Stimulated activated naive B cell treated with anti-CD40 and anti-IgM and Interleukin-4, amounts not matched to agents 10 μg/mL and 1 μg/mL and 100 μg/mL, for 72 hours (primary cell): ENCODE measurements at places on chromosomes 2 and 18.

DNA sequence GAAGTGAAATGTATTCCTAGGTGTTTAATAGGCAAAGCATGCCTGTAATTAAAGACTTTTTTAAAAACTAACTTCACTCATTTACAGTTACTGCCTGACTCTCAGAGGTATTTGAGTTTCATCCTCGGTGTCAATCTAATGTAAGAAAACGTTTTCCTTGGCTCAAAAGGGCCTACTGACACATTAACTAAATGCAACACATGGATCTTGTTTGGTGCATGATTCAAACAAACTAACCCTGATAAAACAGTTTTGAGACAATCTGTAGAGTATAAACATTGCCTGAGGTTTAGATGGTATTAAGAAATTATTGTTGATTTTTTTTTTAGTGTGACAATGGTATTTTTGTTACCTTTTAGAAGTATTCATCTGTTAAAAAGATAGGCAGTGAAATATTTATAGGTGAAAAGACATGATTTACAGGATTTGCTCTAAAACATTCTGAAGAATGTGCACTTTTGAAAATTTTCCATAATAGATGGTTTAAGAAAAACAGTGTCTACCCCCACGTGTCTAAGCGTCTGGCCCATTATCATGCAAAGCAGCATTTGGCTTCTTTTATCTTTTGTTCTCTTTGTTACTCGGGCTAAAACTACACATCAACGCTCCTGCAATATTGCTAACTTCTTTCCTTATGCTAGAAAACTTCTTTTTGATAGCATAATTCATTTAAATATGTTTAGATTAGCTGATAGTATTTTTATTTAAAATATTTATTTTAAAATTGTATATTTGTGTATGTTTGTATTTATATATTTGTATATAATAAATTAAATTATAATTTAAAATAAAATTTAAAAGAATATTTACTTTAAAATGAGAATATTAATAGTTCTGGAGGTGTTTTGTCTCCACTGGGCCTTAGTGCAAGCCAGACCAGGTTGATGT, 160.2 kb upstream of the NDUFV2 start:
- H3K4me1 ChIP-seq = peaks cover 22% of the 10 kb centered on the region
- H3K4me3 ChIP-seq = no peak overlapping the region
- DNase-seq = no peak
- no peak overlapping the region for H3K27ac ChIP-seq
- no peaks in the 10 kb centered on the region for H3K27me3 ChIP-seq
- no peaks in the 10 kb centered on the region for H3K36me3 ChIP-seq

- H3K27me3 ChIP-seq = no peaks in the 10 kb centered on the region
- DNase-seq = no peak
- H3K36me3 ChIP-seq = no peaks in the 10 kb centered on the region
Measured at GRCh38 chr2:101342625-101343008, 34.1 kb upstream of the RNF149 start.

GRCh38 chr2:37982847-37983246, 57.8 kb downstream of the RMDN2 start:
- no peak overlapping the region for H3K4me3 ChIP-seq
- H3K4me1 ChIP-seq = peaks cover 7% of the 10 kb centered on the region
- DNase-seq = no peak
- H3K27me3 ChIP-seq = no peaks in the 10 kb centered on the region
- H3K36me3 ChIP-seq = peaks cover 13% of the 10 kb centered on the region
- no peak overlapping the region for H3K27ac ChIP-seq

GRCh38 chr18:37435150-37435867, 130.3 kb downstream of the CELF4 start:
- H3K27ac ChIP-seq = no peak overlapping the region
- no peak for DNase-seq
- H3K27me3 ChIP-seq = peaks cover 12% of the 10 kb centered on the region
- no peaks in the 10 kb centered on the region for H3K4me1 ChIP-seq

GRCh38 chr2:153601812-153602211, 123.2 kb upstream of the RPRM start:
- H3K27ac ChIP-seq = no peak overlapping the region
- no peaks in the 10 kb centered on the region for H3K4me1 ChIP-seq
- H3K27me3 ChIP-seq = no peaks in the 10 kb centered on the region
- no peaks in the 10 kb centered on the region for H3K36me3 ChIP-seq

GRCh38 chr2:150718280-150718679, 230.8 kb upstream of the RND3 start:
- no peak overlapping the region for H3K4me3 ChIP-seq
- no peaks in the 10 kb centered on the region for H3K4me1 ChIP-seq
- no peak overlapping the region for H3K27ac ChIP-seq

- peaks cover 18% of the 10 kb centered on the region for H3K36me3 ChIP-seq
- no peak for DNase-seq
- no peak overlapping the region for H3K4me3 ChIP-seq
- H3K27ac ChIP-seq = no peak overlapping the region
Measured at GRCh38 chr2:46764547-46764946, 151.1 kb downstream of the MCFD2 start.

DNA sequence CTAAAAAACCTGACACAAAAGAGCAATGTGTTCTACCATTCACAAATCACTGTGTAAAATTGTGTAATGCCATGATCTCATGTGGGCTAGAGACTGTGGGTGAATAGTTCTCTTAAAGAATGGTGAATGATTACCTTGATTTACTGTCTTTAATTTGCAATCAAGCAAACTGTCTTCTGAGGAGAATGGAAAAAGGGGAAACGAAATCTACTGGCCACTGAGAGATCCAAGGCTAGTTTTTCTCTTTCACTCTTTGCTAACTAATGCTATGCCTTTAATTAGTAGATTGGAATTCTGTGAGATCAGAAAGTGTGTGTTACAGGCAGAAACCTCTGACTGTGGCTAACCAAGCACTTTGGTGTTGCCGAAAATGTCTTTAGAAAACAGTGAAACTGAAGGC, 422.7 kb downstream of the TGIF1 start:
- H3K36me3 ChIP-seq = no peaks in the 10 kb centered on the region
- H3K4me1 ChIP-seq = no peaks in the 10 kb centered on the region
- peaks cover 15% of the 10 kb centered on the region for H3K27me3 ChIP-seq
- no peak overlapping the region for H3K27ac ChIP-seq
- no peak overlapping the region for H3K4me3 ChIP-seq

GRCh38 chr2:179513181-179513580, 248.5 kb upstream of the SESTD1 start:
- no peaks in the 10 kb centered on the region for H3K36me3 ChIP-seq
- H3K27me3 ChIP-seq = no peaks in the 10 kb centered on the region
- H3K4me1 ChIP-seq = no peaks in the 10 kb centered on the region
- H3K27ac ChIP-seq = no peak overlapping the region
- DNase-seq = no peak

DNA sequence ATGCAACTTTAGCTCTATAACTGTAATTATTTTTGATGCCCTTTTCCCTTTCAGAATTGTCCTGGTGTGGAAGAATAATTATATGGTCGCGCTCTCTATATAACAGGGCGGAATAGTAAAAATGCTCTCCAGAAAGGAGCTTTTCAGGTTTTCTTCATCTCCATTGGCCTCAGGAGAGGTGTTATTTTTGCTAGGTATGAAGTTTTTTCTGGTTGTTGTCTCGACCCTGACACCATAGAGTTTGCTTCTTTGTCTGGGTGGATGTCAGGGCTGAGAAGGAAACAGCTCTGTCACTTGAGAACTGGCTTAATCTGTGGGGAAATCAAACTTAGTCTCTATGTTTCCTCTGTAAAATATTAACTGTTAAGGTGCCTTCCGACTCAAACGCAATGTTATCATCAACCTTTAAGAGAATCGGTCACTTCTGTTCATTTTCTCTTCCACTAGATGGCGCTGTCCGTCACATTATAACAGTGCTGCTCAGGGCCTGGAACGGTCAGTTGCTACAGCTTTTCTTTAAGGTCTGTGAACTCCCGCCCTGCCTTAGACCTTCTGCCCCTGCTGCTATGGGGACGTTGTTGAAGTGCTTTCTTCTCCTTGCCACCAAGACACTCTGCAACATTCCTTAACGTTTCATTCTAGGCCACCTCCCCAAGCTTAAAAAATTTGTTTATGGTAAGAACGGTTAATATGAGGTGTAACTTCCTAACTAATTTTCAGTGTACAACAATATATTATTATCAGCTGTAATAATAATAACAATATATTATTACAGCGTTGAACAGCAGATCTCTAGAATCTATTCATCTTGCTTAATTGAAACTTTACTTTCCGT, 23.8 kb upstream of the SERPINB12 start:
- H3K4me3 ChIP-seq = no peak overlapping the region
- peaks cover 18% of the 10 kb centered on the region for H3K27me3 ChIP-seq

- DNase-seq = no peak
- peaks cover 72% of the 10 kb centered on the region for H3K27me3 ChIP-seq
- H3K4me3 ChIP-seq = peak overlapping the region; percentile 83
- peaks cover 27% of the 10 kb centered on the region for H3K4me1 ChIP-seq
- no peaks in the 10 kb centered on the region for H3K36me3 ChIP-seq
Measured at GRCh38 chr2:66432801-66433694, 1.9 kb upstream of the MEIS1 start.

- H3K4me1 ChIP-seq = no peaks in the 10 kb centered on the region
- H3K27me3 ChIP-seq = peaks cover 9% of the 10 kb centered on the region
- DNase-seq = peak; percentile 32
- no peak overlapping the region for H3K27ac ChIP-seq
- H3K4me3 ChIP-seq = no peak overlapping the region
Measured at GRCh38 chr2:171598713-171599319, 76.5 kb downstream of the CYBRD1 start.

GRCh38 chr2:240364582-240364960, 70.9 kb upstream of the GPC1 start:
- no peak overlapping the region for H3K27ac ChIP-seq
- no peak for DNase-seq
- H3K27me3 ChIP-seq = peaks cover 3% of the 10 kb centered on the region
- H3K36me3 ChIP-seq = peaks cover 8% of the 10 kb centered on the region
- peaks cover 2% of the 10 kb centered on the region for H3K4me1 ChIP-seq
- no peak overlapping the region for H3K4me3 ChIP-seq

- H3K27ac ChIP-seq = no peak overlapping the region
- H3K36me3 ChIP-seq = no peaks in the 10 kb centered on the region
- no peak for DNase-seq
- no peaks in the 10 kb centered on the region for H3K4me1 ChIP-seq
Measured at GRCh38 chr2:163551616-163552373, 184.0 kb downstream of the FIGN start.

- peak overlapping the region; percentile 63 for H3K27ac ChIP-seq
- H3K36me3 ChIP-seq = no peaks in the 10 kb centered on the region
- H3K4me3 ChIP-seq = peak overlapping the region; percentile 16
- no peak for DNase-seq
Measured at GRCh38 chr2:85414761-85415553, 3.6 kb upstream of the SH2D6 start.

DNA sequence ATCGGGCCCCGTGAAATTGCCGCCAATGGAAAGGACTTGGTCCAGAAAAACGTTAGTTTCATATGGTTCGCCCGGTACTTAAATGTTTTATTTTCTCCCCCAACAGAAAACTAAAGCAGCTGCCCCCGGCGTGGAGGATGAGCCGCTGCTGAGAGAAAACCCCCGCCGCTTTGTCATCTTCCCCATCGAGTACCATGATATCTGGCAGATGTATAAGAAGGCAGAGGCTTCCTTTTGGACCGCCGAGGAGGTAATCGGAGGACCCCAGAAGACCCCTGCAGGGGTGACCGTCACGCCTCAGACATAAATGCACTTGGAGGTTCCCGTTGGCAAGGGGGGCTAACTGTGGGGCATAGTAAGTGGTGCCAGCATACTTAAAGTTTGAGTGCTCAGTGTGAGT, 742 bp downstream of the RRM2 start:
- H3K27ac ChIP-seq = peak overlapping the region; percentile 81
- peaks cover 12% of the 10 kb centered on the region for H3K27me3 ChIP-seq
- DNase-seq = no peak
- peaks cover 10% of the 10 kb centered on the region for H3K36me3 ChIP-seq
- H3K4me1 ChIP-seq = peaks cover 32% of the 10 kb centered on the region

- peaks cover 9% of the 10 kb centered on the region for H3K36me3 ChIP-seq
- peak overlapping the region; percentile 93 for H3K27ac ChIP-seq
- H3K4me3 ChIP-seq = peak overlapping the region; percentile 85
- H3K27me3 ChIP-seq = no peaks in the 10 kb centered on the region
Measured at GRCh38 chr2:206086716-206087350, 859 bp upstream of the INO80D start.

DNA sequence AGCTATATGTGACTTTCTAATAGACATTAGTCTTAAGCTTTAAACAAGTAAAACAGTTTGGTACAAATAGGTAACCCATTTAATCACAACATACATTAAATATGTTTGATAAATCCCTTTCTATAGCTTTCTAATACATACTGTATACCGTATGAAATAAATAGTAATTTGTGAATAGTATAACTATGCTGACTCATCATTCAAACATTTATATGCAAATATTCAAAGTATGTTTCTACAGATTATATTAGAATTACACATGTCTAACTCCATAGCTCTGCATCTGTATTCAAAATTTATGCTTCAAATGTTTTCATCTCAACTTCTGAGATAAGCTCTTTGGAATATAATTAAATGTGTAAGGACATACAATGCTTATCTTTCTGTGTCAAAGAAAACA, 142.7 kb upstream of the ZNF804A start:
- no peaks in the 10 kb centered on the region for H3K27me3 ChIP-seq
- no peak overlapping the region for H3K27ac ChIP-seq
- no peaks in the 10 kb centered on the region for H3K36me3 ChIP-seq
- H3K4me1 ChIP-seq = no peaks in the 10 kb centered on the region

- DNase-seq = no peak
- H3K27me3 ChIP-seq = no peaks in the 10 kb centered on the region
- H3K4me3 ChIP-seq = no peak overlapping the region
- peaks cover 5% of the 10 kb centered on the region for H3K4me1 ChIP-seq
- peaks cover 11% of the 10 kb centered on the region for H3K36me3 ChIP-seq
Measured at GRCh38 chr2:127840893-127841292, 17.1 kb downstream of the POLR2D start.

GRCh38 chr2:121282800-121283385, 2.1 kb downstream of the TFCP2L1 start:
- H3K4me1 ChIP-seq = peaks cover 20% of the 10 kb centered on the region
- no peak for DNase-seq
- no peak overlapping the region for H3K4me3 ChIP-seq
- H3K27me3 ChIP-seq = peaks cover 63% of the 10 kb centered on the region
- H3K36me3 ChIP-seq = no peaks in the 10 kb centered on the region

DNA sequence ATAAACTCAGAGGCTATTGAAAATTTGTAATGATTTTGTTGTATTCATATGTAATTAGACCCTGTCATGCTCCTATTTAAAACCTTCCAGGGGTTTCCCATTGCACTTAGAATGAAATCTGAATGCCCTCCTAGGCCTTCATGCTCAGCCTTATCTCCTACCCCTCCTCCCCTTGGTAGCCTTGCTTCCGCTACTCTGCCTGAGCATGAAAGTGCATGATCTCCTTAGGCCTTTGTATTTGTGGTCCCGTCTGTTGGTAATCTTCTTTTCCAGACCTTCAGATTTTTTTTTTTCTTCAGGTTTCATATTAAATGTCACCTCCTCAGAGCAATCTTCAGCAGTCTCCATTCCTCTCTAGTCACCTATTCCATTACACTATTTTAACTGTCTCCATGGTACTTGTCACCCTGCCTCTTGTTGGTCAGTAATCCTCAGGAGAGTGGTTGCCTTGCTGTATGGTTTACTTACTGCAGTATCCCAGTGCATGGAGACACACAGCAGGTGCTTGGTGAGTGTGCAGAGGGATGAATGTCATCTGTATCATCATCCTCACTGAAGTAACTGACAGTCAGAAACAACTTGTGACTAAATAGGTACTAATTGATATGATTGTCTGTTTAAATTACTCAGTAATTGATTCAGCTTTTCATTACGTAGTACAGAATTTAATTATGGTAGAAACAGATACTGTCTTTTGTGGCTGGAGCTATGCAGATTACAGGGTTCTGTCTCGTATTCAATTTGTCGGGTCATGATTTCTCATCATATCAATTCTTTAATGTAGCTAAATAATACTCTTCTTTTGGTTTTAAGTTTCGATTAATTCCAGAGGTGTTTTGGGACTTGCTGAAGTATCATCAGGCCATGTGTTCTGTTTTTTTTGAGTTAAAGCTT, 63.9 kb downstream of the PHLPP1 start:
- H3K27me3 ChIP-seq = no peaks in the 10 kb centered on the region
- peak overlapping the region; percentile 42 for H3K27ac ChIP-seq
- H3K4me1 ChIP-seq = peaks cover 70% of the 10 kb centered on the region
- peak overlapping the region; percentile 61 for H3K4me3 ChIP-seq
- DNase-seq = no peak
